Pulmonary artery endothelial cell (primary cell): ENCODE measurements at places on chromosomes 16 and 17. TPM values are rescaled to one million over a fixed set of nuclear protein-coding genes. Genes with fewer than 3 reads are reported as not detected.

Gene USH1G
- total RNA-seq = not detected in 2 replicates

Gene GAN
- 11.6 and 15.9 TPM in 2 replicates for total RNA-seq

Gene RGS11
- 2.7 and 4.6 TPM in 2 replicates for total RNA-seq

Gene ZNF75A
- total RNA-seq = 17.6 and 20.3 TPM in 2 replicates

Gene DOC2B
- 0.07 and 0.28 TPM in 2 replicates for total RNA-seq

Gene SYCE1L
- total RNA-seq = 1.9 and 2.8 TPM in 2 replicates

Gene TSNAXIP1
- 0.20 and 0.60 TPM in 2 replicates for total RNA-seq

Gene GH2
- not detected in 2 replicates for total RNA-seq

Gene SLC52A1
- 0.07 TPM in 2 replicates for total RNA-seq

Gene GFAP
- total RNA-seq = 0.35 and 0.53 TPM in 2 replicates

Gene ZNF469
- total RNA-seq = 0.74 and 1.3 TPM in 2 replicates

Gene PLLP
- total RNA-seq = 1.5 and 8.4 TPM in 2 replicates

Gene SKAP1
- total RNA-seq = not detected in 2 replicates

Gene GSG1L
- total RNA-seq = not detected in 2 replicates

Gene GNG13
- total RNA-seq = not detected in 2 replicates

Gene TM4SF5
- not detected in 2 replicates for total RNA-seq
